Hematopoietic multipotent progenitor cell treated with erythropoietin and hydrocortisone succinate and interleukin-3 and kit ligand, for 8 days (in vitro differentiated cells): ENCODE measurements at places on chromosomes 3 and 15.

- DNase-seq, result no peak
These were observed 37.0 kb upstream of the SCN10A start for GRCh38 chr3:38853011-38853410.

GRCh38 chr3:168117059-168117458, 21.3 kb upstream of the GOLIM4 start:
- peak; percentile 55 for DNase-seq

DNA sequence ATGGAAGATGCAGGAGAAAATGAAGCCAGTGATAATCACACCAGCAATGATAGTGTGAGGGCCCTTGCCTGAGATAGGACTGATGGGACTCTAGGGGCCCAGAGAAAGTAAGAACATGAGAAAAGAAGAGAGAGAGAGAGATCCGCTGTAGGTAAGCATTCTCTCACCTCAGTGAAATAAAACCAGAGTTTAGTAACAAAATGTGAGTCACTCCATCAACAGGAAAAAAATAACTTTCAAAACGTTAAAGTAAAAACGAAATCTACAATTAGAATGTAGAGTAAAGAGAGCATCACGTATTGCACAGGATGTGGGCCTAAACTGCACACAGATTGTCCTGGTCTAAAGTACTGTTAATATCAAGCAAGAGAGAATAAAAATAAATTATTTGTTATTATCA, 6.8 kb upstream of the PRSS50 start:
- no peak for DNase-seq

DNA sequence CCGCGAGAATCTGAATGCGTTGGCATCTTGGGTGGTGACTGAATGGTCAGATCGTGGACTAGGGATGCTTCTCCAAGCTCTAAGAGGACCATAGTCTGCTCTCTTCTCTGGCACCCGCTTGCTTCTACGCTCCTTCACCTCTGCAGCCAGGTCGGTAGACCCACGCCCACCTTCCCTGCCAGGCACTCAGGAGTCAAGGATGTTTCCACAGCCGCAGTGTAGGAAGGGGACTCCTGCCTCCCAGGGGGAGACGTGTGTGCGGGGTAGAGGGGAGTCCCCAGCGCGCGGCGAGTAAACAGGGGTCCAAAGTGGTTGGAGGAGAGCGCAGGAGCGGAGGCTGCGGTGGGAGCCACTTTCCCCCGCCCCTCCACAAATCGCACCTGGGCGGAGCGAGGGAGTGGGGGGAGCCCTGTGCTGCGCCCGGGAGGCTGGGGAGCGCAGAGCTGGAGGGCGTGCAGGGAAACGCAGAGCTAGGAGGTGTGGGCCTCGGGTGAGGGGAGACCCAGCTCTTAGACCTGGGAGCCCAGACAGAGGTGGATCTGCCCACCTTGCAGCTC, 1.7 kb downstream of the LRRC3B start:
- no peak for DNase-seq

DNA sequence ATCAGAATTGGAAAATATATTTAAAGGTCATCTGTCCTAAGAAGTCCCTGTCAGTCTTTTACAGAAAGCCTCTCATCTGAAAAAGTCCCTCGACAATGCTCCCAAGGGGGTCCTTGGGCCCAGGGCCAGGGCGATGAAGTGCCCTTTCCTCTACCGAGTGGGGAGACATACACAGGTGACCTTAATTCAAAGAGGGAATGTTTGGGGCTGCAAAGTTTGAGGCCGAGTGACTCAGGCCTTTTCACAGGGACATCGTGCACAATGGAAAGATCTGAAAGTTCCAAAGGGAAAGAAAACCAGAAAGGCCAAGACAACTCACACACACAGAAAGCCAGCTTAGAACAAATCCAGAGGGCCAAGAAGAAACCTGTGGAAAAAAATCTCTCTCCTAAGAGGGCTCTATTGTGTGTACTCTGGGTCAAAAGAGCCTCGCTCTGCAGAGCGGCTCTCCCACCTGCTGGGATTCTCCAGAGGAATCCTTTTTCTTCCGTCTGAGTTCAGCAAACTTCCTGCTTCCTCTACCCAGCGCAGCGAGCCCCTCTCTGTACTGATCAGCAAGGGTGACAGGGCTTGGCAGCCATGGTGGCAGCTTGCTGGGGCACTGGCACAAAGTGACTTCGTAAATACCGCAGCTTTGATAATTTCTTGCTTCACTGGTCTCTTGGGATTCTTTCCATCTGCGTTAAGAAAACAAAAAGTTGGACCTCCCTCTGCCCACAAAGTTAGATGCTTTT, 259.1 kb downstream of the OPA1 start:
- DNase-seq, result no peak

- no peak for DNase-seq
These were observed 349.4 kb downstream of the PTPRG start for GRCh38 chr3:61910732-61911131.

GRCh38 chr3:76479161-76479650, 560.7 kb upstream of the ROBO2 start:
- DNase-seq, result no peak

DNA sequence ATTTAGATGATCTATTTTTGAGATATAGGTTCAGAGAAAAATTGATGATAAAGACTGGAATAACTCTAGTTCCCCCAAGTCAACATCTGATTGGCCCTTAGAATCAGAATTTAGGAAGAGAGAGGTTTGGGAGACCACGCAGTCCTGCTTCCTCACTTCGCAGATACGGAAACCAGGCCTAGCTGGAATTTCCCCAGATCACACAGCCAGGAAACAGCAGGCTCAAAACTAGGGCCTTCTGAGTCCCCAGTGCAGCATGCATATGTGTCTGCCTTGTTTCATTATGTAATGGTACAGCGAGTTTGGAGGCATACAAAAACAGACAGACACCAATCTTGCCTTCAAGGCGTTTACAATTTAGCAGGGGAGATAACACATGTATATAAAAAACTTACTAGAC, 177.1 kb upstream of the ICE2 start:
- no peak for DNase-seq

DNA sequence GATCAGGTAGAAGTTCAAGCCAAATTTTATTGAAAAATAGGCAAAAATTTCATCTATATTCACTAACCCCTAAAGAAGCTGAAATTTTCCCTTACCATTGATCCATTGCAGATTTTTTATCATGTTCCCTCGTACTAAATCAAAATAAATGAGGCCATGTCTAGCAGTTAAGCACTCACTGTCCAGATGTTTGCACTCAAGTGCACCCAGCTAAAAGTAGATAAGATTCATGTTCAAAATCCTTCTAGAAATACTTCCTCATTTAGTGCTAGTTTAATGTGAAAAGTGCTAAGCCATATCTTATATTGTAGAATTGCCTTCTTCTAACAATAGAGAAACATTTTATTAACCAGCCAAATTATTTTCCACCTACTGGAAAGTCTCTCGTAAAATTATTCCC, 164.7 kb upstream of the UBE2E2 start:
- DNase-seq, result no peak

- DNase-seq, result no peak
These were observed 26.2 kb downstream of the PDE8A start for GRCh38 chr15:85007741-85008397.

- DNase-seq, result no peak
These were observed 438.8 kb downstream of the CHL1 start for GRCh38 chr3:635393-635792.

GRCh38 chr3:171480526-171480925, 20.3 kb upstream of the TNIK start:
- DNase-seq, result no peak

GRCh38 chr3:9797196-9797945, 4.5 kb downstream of the ARPC4 start:
- no peak for DNase-seq
